Vagina (tissue), 2 donors: ENCODE measurements at places on chromosomes 7 and 10. TPM values are rescaled to one million over a fixed set of nuclear protein-coding genes. Genes with fewer than 3 reads are reported as not detected.

DNA sequence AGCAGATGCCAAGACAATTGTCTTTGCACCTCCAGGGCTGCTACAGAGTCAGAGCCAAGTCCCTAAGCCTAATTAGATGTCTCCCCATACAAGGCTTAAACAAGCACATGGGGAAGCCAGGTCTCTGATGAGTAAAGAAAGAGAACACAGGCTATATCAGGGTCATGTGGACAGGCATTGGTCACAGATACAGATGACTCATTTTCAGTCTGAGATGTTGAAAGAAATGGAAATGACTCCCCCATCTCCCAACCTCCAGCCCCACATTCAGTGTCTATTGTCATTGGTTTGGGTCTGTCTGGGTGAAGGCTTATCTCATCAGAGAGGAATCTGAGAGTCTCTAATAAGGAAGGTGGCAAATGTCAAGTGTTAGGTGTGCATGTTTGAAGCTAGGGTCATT lies 290.1 kb upstream of the KIAA1217 start:
- no peak overlapping the region for H3K4me3 ChIP-seq
- no peak overlapping the region for H3K27ac ChIP-seq
- no peak for DNase-seq
- H3K4me1 ChIP-seq, result no peaks in the 10 kb centered on the region
- H3K36me3 ChIP-seq, result no peaks in the 10 kb centered on the region

- H3K36me3 ChIP-seq, result no peaks in the 10 kb centered on the region
- no peaks in the 10 kb centered on the region for H3K27me3 ChIP-seq
- DNase-seq, result no peak
- H3K27ac ChIP-seq, result peak overlapping the region; percentile 88
These were observed 69.1 kb downstream of the ZMIZ1 start for GRCh38 chr10:79137826-79138225.

DNA sequence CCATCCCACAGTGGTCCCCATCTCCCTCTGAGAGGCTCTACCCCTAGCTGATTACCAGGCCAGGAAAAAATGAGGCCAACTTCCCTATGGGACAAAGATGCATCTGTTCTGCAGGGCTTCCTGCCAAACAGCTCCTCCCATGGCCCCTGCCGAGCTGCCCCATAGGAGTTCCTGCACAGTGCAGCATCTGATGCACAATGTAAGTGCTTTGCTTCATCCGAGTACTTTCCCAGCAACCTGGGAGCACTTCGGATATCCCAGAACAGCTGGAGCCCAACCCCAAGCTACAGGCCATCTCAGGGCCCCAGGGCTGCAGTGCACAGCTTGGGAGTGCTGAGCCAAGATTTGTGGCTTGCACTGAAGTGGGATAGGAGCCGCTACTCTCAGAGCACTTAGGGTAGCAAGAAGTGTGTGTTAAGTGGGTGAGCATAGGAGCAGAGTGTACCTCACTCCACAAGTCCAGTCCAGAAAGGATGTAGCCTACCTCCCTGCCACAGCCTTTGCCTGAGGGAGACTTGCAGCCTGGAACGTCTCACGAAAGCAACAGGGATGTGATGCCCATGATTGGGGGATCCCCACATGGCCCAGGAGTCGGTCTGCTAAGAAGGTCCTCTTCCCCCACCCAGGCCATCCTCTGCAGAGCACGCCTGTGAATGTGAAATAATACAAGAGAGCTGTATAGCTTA lies 209.6 kb upstream of the VWC2 start:
- no peak for DNase-seq
- H3K36me3 ChIP-seq, result no peaks in the 10 kb centered on the region
- H3K4me3 ChIP-seq, result no peak overlapping the region

DNA sequence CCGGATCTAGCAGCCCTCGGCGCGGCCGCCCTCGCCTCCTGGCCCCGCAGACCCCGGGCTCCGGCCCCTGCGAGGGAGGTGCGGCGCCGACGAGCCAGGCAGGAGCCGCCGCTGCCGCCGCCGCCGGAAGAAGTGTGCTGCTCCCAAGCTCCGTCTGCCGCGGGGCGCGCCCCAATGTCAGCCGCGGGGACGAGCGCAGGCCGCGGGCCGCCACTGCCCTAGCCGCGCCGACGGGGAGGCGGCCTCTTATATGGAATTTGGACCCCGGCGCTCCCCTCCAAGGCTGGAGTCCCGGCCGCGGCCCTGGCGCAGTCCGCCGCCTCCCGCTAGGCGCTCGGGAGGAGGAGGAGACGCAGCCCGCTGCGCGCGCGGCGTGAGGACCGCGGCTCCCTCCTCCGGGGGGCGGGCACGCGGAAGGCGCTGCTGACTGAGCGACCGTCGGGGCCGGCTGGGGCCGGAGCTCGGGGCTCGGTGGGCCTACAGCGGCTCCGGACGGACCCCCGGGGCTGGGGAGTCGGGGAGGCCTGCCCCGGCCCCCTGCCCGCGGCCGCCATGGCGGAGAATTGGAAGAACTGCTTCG lies at the start of gene TRIM8:
Gene TRIM8 (plus strand): TSS at position 414 of the 580 bp plus-strand sequence. CDS start 139 bp downstream, at position 553.
- no peaks in the 10 kb centered on the region for H3K27me3 ChIP-seq
- H3K4me3 ChIP-seq, result peak within 1 kb of the TSS; percentile 98
- H3K36me3 ChIP-seq, result no peaks in the 10 kb centered on the region

- peaks cover 10% of the 10 kb centered on the region for H3K4me1 ChIP-seq
- H3K4me3 ChIP-seq, result no peak overlapping the region
- H3K36me3 ChIP-seq, result no peaks in the 10 kb centered on the region
- H3K27ac ChIP-seq, result no peak overlapping the region
These were observed 42.5 kb downstream of the ABLIM1 start for GRCh38 chr10:114615600-114616007.

The FAM13C gene
- total RNA-seq, result 12.8 TPM
